ENCODE measurements at places on chromosomes 6 and 20.
A peak's percentile ranks its signal among the peaks of the same experiment; 100 is the strongest.

- H3K4me1 ChIP-seq: peaks cover 5% of the 10 kb centered on the region
- DNase-seq: peak; percentile 25
- H3K27me3 ChIP-seq: no peaks in the 10 kb centered on the region
- H3K4me3 ChIP-seq: no peak overlapping the region
Measured at GRCh38 chr6:160881148-160881808, 110.3 kb upstream of the MAP3K4 start.

GRCh38 chr6:151523034-151523433 lies 29.2 kb downstream of the CCDC170 start:
- no peaks in the 10 kb centered on the region for H3K4me1 ChIP-seq
- no peaks in the 10 kb centered on the region for H3K27me3 ChIP-seq
- no peak overlapping the region for H3K4me3 ChIP-seq

- no peaks in the 10 kb centered on the region for H3K4me1 ChIP-seq
- no peaks in the 10 kb centered on the region for H3K36me3 ChIP-seq
- H3K4me3 ChIP-seq: no peak overlapping the region
- no peak overlapping the region for H3K27ac ChIP-seq
- no peaks in the 10 kb centered on the region for H3K27me3 ChIP-seq
Measured at GRCh38 chr20:17431621-17432364, 99.4 kb downstream of the BFSP1 start.

GRCh38 chr6:3423439-3424184 lies 33.2 kb downstream of the SLC22A23 start:
- no peaks in the 10 kb centered on the region for H3K27me3 ChIP-seq
- DNase-seq: peak; percentile 73
- H3K27ac ChIP-seq: peak overlapping the region; percentile 30
- H3K4me3 ChIP-seq: no peak overlapping the region
- peaks cover 6% of the 10 kb centered on the region for H3K4me1 ChIP-seq

DNA sequence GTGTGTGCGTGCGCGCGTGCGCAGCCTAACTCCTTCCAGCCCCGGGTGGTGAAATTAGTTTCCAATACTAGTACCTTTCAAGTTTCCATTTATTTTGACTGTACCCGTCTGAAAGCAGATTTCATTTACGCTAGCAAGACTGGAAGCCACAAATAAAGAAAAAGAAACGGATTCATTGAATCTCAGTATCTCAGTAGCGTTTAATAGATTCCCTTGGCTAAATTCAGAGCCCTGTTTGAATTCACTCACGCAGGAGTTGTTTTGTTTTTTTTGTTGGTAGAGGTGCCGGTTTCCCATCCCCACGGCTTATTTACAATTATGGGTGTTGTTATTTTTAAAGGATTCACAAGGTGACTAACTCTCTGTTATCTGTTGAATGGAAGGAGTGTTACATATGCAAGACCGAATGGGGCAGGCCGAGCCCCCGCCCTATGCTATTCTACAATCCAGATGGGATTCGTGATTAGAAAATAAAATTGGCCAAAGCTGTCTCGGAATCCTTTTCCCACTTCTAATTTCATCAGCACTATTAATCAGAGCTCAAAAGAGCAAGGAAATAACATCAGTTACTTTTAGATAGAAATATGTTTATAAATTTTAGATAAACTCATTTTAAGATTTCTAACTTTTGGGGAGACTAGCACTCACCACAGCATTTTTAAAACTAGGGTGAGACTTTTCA lies 2.3 kb upstream of the INSM1 start:
- no peak overlapping the region for H3K4me3 ChIP-seq
- no peak overlapping the region for H3K27ac ChIP-seq
- H3K27me3 ChIP-seq: peaks cover 71% of the 10 kb centered on the region
- H3K4me1 ChIP-seq: no peaks in the 10 kb centered on the region
- H3K36me3 ChIP-seq: no peaks in the 10 kb centered on the region

GRCh38 chr6:119713903-119714302 lies 364.3 kb upstream of the MAN1A1 start:
- no peak overlapping the region for H3K4me3 ChIP-seq
- H3K27ac ChIP-seq: no peak overlapping the region
- no peak for DNase-seq
- H3K27me3 ChIP-seq: no peaks in the 10 kb centered on the region
- no peaks in the 10 kb centered on the region for H3K36me3 ChIP-seq
- peaks cover 5% of the 10 kb centered on the region for H3K4me1 ChIP-seq

DNA sequence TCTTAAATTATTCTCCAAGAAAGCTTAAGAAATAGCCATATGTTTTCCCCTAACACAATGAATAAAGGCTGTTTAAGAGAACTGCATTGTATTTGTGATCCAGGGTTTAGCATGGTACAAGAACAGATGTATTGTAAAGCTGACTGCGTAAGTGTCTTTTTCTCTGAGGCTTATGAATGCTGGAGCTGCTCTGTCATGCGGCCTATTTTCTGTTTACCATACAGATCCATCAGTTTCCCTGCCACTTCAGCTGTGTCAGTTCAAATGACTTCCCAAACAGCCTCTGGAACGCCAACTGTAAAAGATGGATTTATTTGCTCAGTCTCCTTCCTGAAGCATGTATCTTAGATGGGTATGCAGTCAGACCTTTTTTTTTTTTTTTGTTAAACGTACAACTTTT lies 419.3 kb upstream of the HS3ST5 start:
- no peak for DNase-seq
- no peak overlapping the region for H3K4me3 ChIP-seq
- H3K36me3 ChIP-seq: no peaks in the 10 kb centered on the region
- no peak overlapping the region for H3K27ac ChIP-seq

DNA sequence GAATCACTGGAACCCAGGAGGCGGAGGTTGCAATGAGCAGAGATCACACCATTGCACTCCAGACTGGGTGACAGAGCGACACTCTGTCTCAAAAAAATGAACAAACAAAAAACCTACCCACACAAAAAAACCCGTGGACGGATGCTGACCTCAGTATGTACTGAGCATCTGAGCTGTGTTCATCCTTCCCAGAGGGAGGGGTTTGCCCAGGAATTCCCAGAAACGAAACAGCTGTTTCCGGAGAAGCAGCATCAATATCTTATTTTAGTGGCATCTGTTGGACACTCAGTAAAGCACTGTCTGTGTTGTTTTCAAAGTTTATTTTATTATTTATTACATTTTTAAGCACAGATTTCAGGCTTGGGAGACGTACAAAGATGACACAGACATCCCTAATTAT lies 18.7 kb downstream of the NANP start:
- H3K27ac ChIP-seq: no peak overlapping the region
- DNase-seq: no peak
- no peaks in the 10 kb centered on the region for H3K4me1 ChIP-seq
- no peaks in the 10 kb centered on the region for H3K27me3 ChIP-seq
- H3K36me3 ChIP-seq: no peaks in the 10 kb centered on the region

GRCh38 chr6:118546164-118546879 lies 1.8 kb upstream of the PLN start:
- no peak overlapping the region for H3K4me3 ChIP-seq
- no peaks in the 10 kb centered on the region for H3K27me3 ChIP-seq
- no peak overlapping the region for H3K27ac ChIP-seq
- no peak for DNase-seq
- no peaks in the 10 kb centered on the region for H3K36me3 ChIP-seq

GRCh38 chr6:169959136-169960002 lies 207.9 kb downstream of the ERMARD start:
- no peak overlapping the region for H3K27ac ChIP-seq
- H3K27me3 ChIP-seq: no peaks in the 10 kb centered on the region
- H3K4me1 ChIP-seq: no peaks in the 10 kb centered on the region
- DNase-seq: no peak

DNA sequence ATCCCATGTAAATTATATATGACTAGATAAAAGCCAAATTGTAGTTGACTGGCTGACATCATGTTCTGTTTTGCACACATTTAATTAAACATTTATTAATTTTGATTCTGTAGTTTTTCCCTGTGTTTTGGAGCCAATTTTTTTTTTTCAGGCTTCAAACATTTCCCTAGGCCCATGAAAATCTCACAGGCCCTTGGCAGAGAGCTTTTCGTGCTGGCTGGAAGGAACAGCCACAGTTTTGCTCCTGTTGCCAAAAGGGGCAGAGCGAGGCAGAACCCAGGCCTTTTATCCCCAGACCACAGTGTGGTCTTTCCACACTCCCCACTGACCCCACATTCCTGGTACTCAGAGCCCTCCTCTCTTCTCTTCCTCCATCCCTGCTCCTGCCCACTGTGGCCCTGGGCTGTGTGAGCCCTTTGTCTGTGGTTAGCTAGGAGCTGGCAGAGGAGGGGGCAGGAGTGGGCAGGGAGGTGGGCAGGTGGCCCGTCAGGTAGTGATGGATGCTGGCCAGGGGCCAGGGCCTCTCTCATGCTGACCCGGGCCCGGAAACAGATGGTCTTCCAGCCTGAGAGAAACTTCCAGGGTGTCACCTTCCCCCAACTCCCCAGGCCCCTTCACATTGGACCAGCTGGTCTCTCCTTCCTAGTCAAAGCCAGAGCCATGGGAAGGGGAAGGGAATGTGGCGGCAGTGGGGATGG lies 19.4 kb upstream of the CCM2L start:
- no peak for DNase-seq
- H3K4me3 ChIP-seq: no peak overlapping the region
- H3K27me3 ChIP-seq: peaks cover 13% of the 10 kb centered on the region
- no peaks in the 10 kb centered on the region for H3K4me1 ChIP-seq
- no peaks in the 10 kb centered on the region for H3K36me3 ChIP-seq

All from mesendoderm (in vitro differentiated cells).